ENCODE measurements at places on chromosomes 13 and 19.

- DNase-seq, result no peak
These were observed 228.7 kb downstream of the LACC1 start for GRCh38 chr13:44108331-44108858.

DNA sequence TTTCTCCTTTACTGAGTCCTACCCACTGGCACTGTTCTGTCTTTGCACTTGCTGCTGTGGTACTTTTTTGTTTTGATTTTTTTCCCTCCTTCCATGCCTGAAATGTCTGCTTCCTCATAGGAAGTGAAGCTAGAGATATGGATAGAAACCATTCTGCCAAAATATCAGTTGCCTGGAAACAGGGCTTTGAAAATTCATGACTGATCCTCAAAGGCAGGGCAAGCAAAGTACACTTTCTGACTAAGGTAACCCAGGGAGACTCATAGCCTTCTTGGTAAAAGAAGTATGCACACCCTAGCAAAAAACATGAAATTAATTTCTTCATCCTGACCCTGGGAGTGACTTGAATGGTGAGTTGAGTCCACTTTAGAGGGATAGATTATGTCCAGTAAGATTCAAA lies 329.8 kb downstream of the MYO16 start:
- no peak for DNase-seq

- no peak for DNase-seq
These were observed 37.9 kb downstream of the ARHGAP35 start for GRCh38 chr19:46898731-46899130.

GRCh38 chr13:93670866-93671265 lies 444.3 kb downstream of the GPC6 start:
- DNase-seq, result no peak

- no peak for DNase-seq
These were observed 259.5 kb upstream of the SLC10A2 start for GRCh38 chr13:103325672-103326071.

DNA sequence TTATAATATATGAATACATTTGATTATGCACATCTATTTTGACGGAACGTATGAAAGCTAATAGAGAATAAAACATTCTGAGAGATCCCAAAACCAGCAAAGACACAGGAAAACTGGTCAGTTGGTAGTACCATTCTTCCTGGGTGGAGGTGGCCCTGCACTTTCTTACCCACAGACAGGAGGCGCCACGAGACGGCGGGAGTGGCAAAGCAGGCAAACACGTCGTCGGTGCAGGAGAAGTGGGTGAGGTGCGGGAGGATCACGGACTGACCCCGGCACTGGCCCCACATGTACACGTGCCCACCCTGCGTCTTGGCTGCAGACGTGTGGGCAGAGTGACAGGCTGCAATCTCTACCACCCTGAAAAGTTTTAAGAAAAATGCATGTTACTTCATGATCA lies 36.1 kb downstream of the RCBTB1 start:
- DNase-seq, result no peak

Measured in inflammatory macrophage treated with lipopolysaccharide for 1 hour (primary cell).